ENCODE measurements at places on chromosomes 6 and 20. TPM values are rescaled to one million over a fixed set of nuclear protein-coding genes. Genes with fewer than 3 reads are reported as not detected.

Gene HLA-DQA2
- not detected for total RNA-seq

Gene SLC26A8
- total RNA-seq = not detected

Gene SYTL3
- total RNA-seq = 32.2 TPM

Gene PLEKHG1
- 0.74 TPM for total RNA-seq

Gene HLA-DRA
- total RNA-seq = 107 TPM

Gene SMOC2
- total RNA-seq = not detected

Gene DEFB114
- not detected for total RNA-seq

DNA sequence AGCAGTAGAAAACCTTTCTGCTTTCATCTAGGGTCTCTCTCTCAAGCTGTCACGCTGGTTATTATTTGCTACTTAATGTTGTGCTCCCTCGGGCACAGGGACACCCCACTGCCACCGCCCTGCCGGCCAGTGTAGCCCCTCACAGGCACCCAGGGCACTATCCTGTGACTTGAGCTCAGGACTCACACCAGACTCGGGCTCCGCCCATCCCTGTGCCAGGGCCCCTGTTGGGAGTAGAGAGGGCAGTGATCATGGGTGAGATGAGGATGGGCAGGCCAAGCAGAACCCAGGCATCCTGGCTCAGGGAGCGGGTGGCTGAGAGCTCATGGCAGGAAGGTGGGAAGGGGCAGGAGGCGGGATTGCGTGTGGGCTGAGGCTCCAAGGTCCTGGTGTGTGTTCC, 371.9 kb downstream of the ZFAND3 start:
- DNase-seq = no peak

DNA sequence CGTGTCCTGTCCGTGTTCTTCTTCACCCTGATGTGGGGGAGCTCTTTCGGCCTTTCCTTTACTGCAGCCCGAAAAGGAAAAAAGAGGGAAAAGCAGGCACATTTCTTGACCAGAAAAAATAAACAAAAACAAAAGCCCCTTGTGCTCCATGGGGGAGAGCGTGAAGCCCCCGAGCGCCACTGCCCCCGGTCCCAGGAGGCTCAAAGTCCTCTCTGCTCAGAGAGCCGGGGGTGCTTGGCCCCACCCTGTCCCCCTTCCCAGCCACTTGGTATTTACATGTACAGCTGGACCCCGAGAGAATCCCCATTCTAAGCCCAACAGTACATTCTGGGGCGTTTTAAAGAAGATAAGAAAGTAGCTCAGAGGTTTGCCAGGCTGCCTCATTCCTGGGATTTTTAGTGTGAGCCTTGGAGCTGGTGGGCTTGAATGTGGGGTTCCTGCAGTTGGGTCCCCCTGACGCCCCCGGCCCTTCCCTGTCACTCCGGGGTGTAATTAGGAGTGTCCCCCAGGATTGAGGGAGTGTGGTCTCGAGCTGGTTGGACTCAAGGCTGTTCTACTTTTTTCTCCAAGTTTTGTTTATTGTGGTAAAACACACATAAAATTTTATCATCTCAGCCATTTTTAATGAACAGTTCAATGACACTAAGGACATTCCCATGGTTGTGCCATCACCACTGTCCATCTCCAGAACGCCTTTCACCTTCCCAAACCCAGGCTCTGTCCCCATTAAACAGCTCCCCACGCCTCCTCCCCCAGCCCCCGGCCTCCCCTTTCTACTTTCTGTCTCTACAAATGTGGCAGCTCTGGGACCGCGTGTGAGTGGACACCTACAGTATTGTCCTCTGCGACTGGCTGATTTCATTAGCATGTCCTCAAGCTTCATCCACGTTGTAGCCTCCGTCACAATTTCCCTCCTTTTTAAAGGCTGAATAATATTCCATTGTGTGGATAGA, 55.7 kb upstream of the BHLHE23 start:
- DNase-seq = no peak

DNA sequence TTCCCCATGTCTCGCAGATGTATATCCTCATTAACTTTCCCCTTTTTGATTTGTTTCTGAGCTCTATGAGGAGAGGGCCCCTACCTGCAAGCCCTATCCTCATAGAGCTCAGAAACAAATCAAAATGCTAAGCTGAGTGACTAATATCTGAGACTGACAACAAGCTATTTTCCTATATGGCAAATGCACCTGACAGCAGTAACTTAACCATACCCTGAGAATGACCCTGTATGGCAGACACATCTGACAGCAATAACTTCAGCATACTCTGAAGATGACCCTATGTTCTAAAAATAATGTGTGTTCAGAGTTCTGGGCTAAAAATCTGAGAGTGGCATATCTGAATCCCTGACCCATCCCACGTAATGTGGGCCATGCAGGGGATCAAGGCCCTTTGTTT, 79.0 kb upstream of the MEI4 start:
- DNase-seq = no peak

GRCh38 chr6:135922174-135922573, 70.7 kb downstream of the PDE7B start:
- no peak for DNase-seq

GRCh38 chr6:39228111-39228971, 934 bp downstream of the KCNK5 start:
- no peak for DNase-seq

DNA sequence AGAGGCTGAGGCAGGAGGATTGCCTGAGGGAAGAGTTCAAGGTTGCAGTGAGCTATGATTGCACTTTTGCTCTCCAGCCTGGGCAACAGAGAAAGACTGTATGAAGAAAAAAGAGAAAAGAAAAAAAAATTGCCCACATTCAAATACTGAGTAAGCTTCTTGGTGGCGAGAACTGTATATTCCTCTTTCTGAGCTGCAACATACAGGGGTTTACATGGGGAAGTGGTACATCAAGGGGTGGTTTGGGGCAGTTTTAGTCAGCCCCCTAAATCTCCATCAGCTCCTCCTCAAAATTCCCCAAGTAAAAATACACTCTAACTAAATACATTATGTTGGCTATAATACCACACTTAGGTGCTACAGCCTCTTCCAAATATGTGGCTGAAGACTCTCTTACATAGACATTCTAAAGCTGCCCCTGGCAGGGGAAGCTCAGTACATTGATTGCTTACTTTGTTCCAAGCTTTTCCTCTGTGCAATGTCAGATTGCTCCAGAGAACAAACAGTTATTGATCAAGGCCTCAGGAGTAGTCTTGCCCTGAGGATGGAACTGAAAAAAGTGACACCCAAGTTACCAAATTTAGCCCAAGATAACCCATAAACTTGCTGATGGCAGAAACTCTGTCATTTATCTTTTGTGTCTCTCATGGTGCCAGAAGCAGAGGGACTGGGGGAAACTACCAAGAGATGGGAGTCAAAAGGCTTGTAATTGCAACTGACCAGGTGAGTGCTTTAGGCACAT, 107.4 kb upstream of the RIPOR2 start:
- no peak for DNase-seq

- DNase-seq = no peak
Observed at GRCh38 chr6:3731700-3732099, 19.8 kb downstream of the PXDC1 start.

DNA sequence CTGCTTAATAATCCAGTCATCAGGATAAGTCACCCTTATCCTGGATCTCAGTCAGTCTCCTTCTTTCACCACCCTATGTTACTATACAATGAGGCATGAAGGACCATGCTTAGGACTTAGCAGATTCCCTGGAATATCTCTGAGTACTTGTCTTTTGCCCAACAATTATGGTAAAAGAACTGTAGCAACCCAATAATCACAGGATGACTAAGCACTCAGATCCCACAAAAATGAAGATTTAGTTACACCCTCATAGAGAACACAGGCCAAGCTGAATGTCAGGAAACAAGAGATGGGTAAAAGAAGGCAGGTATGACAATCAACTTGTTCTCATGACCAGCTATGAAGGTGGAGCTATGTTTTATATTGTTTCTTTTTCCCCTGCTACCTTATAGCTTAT, 91.4 kb downstream of the EDN1 start:
- no peak for DNase-seq

DNA sequence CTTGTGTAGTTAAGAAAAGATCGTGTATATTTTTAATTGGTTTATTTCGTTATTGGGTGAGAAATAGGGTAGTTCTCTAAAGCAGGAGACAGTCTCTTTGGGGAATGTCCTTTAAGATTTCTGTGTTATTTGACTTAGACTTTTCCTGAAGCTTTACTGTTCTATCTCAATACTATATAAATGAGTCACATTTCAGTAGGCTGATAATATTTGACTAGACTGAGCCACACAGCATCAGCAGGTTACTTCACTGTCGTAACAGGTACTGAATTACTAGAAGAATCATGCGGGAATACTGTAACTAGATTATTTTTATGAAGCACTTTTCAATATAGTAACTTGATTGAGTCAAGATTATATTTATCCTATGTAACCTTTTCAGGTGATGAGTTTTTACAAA, 1.4 kb downstream of the SMAP1 start:
- DNase-seq = no peak

DNA sequence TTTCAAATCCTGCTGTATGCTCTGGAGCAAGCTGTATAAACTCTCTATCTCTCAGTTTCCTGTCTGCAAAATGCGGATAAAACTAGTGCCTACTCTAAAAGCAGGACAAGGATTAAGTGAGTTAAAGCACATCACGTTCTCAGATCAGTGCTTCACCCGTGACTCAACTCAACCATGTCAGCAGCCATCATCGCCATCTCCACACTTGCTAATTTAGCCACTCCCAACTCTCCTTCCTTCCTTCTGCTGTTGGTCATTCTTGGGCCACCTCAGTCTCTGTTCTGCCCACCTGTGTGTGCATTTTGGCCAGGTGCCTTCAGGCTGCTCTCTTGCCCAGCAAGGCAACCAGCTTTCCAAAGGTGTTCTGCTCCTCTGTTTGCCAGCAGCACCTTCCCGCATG, 260.0 kb upstream of the CDYL start:
- DNase-seq = no peak

GRCh38 chr6:139965393-139965792, 590.9 kb upstream of the CITED2 start:
- no peak for DNase-seq

- DNase-seq = no peak
Observed at GRCh38 chr6:20584100-20584731, 50.0 kb downstream of the CDKAL1 start.

Measured in naive thymus-derived CD4-positive, alpha-beta T cell (primary cell).